ENCODE measurements at places on chromosomes 5 and 9.

DNA sequence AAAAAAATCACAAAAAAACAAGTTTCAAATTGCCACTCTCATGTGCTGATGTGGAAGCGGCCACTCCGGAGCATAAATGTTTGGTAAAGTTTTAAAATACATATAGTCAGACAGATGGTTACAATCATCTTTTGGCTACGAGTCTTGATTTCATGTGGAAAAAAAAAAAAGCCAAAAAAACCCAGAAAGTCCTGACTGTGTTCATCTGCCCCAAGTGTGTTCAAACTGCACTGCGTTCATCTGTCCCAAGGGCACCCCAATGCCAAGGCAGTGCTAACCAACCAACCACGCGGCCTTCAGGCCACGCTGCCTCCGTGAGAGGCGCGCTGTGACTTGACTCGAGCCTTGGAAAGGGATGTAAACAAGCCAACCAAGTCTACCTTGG lies 127.1 kb downstream of the MYO10 start:
- DNase-seq: no peak

DNA sequence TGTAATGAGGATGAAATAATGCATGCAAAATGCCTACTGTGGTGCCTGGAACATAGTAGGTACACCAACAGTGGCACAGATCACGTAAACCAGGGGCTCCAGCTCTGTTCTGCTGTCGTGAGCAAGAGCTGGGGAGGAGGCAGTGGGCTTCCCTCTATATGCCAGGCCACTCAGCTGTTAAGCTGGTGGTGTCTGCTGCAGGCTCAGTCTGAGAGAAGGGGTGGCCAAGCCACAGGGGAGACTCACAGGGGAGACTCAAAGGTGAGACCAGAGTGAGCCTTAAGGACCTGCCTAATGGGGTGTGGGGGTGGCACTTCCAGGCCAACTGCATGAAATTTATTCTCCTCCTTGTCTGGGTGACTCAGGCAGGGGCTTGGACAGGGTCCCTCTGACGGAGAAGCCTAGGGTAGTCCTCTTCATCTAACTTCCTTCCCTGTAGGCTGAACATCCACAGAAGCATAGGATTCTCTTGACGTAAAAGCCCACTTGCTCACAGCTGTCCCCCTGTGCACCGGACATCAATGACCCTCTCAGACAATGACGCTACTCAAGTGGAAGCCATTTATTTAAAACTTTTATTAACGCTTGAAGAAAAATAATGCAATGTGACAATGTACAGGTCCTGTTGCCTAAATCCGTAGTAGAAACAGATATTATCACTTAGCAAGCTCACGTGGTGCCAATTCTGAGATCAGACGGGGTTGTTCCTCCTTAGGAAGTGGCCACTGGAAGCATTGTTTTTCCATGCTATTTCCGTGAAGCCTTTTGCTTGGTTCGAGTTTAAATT lies 13.9 kb downstream of the STC2 start:
- no peak for DNase-seq

DNA sequence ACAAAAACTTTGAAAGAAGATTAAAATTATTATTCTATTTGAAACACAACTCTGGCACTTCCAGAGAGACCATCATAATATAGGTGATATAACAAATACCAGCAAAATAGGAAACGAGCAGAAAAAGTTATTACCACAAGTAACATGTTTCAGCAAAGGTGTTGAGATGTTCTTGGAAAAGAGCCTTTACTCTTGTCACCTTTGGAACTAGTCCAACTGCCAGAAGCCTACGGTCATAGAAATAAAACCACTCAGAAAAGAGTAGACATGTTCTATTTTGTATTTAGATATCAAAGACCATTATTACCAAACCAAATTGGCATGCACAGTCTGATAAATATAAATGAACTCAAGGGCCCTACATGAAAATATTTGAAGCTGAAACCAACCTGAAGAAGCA lies 145.0 kb upstream of the DMAC1 start:
- DNase-seq: no peak

DNA sequence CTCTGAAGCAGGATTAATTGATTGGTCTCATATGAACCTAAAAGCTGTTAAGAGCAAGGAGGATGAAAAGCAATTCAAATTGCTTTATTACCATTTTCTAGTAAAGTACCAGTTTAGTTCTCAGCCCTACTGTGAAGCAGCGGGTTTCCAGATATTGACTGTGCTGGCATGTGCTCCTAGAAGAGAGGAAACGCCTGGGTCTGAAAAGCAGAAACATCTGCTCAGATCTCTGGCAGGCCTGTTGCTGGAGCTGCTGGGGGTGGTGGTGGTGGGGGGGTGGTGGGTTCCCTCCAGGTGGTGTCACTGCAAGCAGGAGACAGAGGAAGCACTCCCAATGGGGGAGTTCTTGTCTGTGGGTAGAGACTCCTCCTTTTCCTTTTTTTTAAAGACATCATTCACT lies 105.5 kb upstream of the ZNF462 start:
- no peak for DNase-seq

DNA sequence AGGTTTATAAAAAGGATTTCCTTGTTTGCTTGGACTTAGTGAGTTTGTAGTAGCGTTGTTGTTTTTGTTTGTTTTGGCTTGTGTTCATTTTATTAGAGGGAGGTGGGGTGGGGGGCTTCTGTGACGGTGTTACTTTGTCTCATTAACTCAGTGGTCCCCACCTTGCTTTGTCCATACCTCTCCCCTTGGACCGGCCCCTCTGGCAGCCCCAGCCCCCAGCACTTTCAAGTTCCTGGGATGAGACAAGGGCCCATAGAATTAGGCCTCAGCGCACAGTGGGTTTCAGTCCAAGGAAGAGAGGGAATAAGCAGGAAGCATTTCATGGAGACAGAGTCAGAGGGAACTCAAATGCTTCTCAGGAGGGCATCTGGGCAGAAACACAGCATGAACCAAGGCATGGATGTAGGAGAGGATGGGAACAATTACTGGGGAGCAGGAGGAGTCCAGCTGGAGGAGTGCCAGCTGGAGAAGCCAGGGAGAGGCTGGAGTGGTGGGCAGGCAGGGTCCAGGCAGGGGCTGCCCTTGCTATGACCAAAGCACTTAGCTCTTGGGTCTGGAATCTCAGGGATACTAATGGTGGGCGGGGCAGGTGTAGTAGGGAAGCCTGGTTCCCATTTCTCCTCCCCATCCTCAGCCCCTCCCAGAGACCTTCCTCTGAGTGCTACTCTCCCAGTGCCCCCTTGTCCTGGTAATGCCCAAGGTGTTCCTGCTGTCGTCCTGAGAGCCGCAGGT lies 23.5 kb upstream of the ENHO start:
- DNase-seq: no peak

DNA sequence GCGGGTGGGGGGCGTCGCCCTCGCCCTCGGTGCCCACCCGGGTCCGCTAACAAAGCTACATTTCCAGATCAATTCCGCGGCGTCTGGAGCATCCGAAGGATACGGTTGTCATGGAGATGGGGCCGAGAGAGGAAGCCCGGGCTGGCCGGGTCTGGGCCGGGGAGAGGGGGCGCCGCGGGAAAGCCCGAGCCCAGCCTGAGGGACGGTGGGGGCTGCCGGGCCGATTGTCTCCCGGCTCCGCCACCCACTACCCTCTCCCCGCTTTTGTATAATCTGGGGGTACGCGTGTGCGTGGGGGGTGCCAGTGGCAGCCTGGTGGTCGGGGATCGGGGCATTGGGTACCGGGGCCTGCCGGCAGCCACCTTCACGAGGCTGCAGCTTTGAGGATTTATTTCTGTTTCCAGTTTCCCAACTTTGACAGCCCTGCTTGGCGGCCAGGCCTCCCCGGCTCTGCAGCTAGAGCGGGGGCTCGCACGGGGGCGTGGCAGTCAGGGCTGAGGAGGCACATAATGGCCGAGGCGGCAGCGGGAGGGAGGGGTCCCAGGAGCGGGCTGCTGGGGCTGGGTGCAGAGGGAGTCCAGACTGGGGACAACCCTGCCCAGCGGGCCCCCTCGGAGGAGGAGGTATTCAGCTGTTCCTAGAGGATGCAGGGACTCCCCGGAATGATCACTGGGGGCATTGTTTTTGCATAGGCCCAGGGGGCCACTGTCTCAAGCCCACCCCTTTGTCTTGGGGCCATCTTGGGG lies 626 bp downstream of the PSD2 start:
- no peak for DNase-seq

DNA sequence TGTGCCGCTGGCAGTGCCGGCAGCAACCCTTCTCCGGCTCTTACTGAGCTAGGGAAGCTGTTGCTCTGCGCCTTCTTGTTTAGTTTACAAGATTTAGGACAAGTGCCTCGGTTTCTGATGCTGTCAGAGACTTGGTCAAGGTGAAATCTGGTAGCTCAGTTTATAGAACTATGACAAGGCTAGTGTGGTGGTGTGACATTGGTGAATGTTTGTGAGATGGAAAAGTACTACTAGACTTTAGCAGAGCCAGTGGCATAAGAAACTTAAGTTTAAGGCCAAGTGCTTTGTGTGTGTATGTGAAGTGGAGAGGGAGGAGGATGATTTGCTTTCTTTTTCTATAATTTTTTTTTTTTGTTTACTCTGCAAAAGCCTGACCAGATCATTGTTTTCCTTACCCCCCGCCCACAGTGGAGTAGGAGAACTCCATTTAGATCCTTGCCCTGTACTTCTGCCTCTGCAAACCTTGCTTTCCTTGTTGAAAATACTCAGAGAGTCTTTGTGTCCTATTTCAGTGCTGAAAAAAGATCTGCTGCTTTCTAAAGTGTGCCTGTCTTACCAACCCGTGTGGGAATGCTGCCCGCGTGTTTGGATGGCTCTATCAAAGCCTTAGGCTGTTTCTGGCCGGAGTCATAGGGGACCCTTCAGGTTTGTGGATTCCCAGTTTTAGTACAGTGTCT lies 75.9 kb downstream of the TRIO start:
- no peak for DNase-seq

- DNase-seq: no peak
Observed at GRCh38 chr9:19156805-19157204, 29.5 kb upstream of the PLIN2 start.

DNA sequence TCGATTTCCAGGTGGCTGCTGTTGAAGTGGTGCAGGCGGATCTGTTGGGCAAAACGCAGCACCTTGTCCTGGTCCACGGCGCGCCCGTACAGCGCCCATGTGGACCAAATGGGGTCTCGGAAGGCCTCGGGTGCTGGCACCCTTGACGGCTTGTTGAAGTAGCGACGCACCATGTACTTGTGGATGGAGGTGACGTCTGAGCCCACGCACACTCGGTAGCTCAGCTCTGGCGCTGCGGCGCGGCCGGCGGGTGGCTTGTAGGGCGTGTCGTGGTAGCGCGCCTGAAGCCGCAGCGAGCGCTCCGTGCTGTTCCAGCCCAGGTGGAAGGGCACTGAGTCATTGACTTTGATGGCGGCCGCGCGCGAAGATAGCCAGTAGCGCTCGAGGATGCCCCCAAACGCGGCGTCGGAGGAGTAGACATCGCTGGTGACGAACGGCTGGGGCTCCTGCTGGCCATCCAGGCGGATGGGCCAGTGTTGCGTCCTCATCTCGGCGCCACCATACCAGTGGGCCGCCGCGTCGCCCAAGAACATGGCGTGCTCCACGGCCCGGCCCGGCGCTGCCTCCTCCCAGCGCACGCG lies 4.7 kb downstream of the MYORG start:
- DNase-seq: no peak
